ENCODE measurements at places on chromosomes 1 and 21.

GRCh38 chr1:105830571-105831146 is 1225.8 kb upstream of the PRMT6 start:
- DNase-seq, result no peak

DNA sequence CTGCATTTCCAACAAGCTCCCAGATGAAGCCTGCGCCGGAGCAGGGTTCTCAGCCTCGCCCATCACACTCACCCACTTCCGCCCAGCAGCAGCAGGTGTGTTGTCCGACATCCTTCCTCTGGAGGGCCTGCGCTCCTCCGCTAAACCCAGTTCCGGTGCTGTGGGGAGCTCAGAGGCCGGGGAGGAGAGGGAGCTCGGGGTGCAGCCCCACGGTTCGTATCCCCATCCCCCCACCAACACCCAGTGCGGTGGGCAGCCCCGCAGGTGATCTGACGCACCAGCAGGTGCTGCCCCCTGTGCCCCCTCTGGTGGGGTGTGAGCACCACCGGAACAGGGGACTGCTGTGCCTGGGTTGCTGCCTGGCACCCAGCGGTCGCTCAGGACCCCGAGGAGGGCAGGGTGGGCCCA is 3.4 kb upstream of the PEX10 start:
- DNase-seq, result no peak

DNA sequence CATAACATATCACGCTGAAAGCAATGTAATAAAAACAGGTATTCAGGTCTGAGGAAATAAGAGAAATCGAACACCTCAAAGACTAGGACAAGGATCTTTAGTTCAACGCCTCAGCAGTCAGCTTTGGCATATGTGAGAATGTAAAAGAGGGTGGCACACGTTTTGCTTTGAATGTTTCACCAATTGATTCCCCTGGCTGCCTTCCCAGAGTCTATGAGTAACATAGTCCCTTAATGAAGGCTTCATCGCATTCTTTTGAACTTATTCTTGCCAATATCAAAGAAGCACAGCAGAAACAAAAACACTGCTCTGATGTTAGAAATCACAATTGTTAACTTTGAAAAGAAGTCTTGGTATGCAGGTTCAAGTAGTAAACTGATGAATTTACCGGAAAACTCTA is 764.8 kb downstream of the ADGRL2 start:
- peak; percentile 85 for DNase-seq

GRCh38 chr1:94227624-94228023 is 9.8 kb downstream of the ARHGAP29 start:
- no peak for DNase-seq

- DNase-seq, result no peak
Measured at GRCh38 chr1:37666241-37666867, 26.0 kb upstream of the CDCA8 start.

DNA sequence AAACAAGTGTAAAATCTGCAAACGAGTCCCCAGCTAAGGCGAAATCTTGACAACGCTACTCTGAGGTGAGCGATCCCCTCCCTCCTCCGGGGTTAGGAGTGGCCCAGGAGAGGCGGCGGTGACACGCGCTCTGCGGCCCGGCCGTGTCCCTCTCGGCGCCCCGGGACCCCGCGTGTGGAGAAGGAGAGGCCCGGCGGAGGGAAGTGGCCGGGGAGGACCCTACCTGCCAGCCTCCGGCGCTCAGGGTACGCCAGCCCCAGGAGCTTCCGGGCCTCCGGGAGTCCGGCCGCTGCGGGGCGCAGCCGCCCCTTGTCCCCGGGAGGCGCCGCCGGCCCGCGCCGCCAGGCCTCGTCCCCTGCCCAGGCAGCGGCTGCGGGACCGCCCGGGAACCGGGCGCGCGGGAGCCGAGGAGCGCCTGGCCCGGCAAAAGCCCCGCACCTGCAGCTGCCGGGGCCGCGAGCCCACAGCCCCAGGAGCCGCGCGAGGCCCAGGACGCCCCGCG is 543 bp downstream of the ABCB10 start:
- peak; percentile 26 for DNase-seq

- DNase-seq, result peak; percentile 42
Measured at GRCh38 chr1:33634806-33635205, 162.4 kb downstream of the ZSCAN20 start.

GRCh38 chr1:202007805-202008489 is 2.4 kb upstream of the ELF3 start:
- DNase-seq, result no peak

GRCh38 chr1:4328402-4329071 is 325.9 kb upstream of the AJAP1 start:
- DNase-seq, result no peak

- DNase-seq, result no peak
Measured at GRCh38 chr1:212600071-212600915, 8.3 kb upstream of the ATF3 start.

GRCh38 chr1:192747943-192748342 is 60.9 kb upstream of the RGS2 start:
- peak; percentile 50 for DNase-seq

DNA sequence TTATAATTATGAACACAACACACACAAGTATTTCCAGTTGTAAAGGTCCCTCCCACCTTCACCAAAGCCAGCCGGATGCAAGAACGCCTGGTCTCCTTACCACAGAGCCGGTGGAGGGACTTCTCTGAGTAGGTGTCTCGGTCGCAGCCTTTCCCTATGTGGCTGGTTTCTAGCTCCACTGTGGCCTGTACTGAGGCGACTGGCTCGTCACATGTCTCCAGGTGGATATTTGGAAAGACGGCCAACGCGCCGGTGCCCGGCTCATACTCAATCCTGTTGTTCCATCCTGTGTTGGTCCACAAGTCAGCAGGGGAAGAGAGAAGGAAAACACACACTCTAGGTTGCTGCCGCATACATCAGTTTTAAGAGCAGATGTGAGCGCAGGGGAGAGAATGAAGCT is 74.4 kb downstream of the CLSTN1 start:
- DNase-seq, result no peak

- no peak for DNase-seq
Measured at GRCh38 chr21:41180752-41181151, 12.8 kb downstream of the BACE2 start.

DNA sequence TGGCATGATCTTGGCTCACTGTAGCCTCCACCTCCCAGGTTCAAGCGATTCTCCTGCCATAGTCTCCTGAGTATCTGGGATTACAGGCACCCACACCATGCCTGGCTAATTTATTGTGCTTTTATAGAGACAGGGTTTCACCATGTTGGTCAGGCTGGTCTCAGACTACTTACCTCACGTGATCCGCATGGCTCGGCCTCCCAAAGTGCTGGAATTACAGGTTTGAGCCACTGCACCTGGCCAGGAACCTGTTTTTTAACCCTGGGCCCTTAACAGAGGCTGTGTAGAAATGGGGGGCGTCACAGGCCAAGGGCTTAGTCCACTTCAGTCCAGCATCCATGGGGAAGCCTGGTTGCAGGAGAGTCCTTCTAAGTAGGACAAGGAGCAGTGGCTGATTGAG is 9.3 kb downstream of the FBLIM1 start:
- no peak for DNase-seq

- peak; percentile 51 for DNase-seq
Measured at GRCh38 chr1:88973520-88974137, 18.8 kb downstream of the KYAT3 start.

DNA sequence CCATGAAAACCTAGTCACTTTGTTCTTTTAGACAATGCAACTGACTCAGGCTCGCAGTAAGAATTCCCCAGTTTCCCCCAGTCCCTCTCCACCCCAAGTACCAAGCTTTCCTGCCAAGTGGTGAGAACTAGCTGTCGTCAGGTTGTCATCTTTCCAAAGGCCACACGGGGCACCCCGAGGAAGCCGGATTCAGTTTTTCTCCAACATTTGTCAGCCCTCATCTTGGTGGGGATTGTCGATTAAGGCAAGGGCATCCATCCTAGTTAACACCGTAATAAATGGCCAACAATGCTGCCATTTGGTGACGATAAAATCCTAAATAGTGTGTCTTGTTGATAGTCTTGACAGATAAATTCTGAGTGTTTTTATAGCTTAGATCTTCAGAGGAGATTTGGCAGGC is 55.9 kb upstream of the PROX1 start:
- DNase-seq, result no peak

- peak; percentile 13 for DNase-seq
Measured at GRCh38 chr1:152870831-152871730, 7.0 kb upstream of the SMCP start.

GRCh38 chr1:55631509-55631908 is 416.3 kb upstream of the USP24 start:
- peak; percentile 60 for DNase-seq

DNA sequence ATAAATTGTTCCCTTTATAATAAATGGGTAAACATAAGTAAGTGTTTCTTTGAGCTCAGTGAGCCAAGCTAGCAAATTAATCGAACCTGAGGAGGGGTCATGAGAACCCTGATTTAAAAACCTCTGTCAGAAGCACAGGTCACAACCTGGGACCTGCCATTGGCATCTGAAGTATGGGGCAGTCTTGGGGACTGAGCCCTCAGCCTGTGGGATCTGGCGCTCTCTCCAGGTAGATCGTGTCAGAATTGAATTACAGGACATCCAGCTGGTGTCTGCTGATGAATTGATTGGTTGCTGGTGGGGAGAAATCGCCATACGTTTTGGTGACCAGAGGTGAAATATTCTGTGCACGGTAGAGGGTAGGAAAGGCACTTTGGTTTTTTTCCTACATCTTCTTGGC is 17.5 kb downstream of the UCK2 start:
- DNase-seq, result no peak

- DNase-seq, result no peak
Measured at GRCh38 chr21:29125191-29125590, 5.3 kb upstream of the MAP3K7CL start.

DNA sequence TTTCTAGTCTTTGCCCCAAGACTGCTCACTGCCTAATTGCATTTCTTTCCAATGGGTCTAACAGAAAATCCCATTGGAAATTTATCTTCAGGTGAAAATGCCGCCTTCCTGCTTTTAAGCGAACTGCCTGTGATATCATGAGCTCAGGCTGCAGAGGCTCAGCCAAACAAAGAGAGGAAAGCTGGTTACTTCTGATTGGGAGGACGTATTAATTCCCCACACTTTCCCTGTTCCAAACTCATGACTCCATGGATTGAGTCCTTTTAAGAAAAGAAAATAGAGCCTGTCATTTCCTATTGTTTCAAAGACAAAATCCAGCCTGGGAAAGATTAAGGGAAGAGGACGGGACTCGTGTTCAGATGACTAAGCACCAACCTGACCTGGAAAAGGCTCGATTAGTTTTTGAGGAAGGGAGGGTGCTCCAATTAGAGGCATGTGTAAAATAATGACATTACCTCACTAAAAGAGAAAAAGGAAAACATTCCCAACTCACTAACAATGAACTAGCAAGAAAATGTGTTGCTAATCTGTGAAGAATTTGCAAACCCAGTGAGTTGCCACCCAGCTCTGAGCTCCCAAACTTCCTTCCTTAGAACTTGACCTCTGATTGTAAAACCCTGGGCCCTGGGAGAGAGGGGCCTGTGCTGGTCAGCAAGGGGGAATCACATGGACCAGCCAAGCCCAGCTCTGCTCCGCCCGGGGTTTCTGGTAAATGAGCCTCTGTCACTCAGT is 61.2 kb downstream of the TCP10L start:
- DNase-seq, result peak; percentile 72

GRCh38 chr1:152457561-152457960 is 43.5 kb upstream of the CRNN start:
- no peak for DNase-seq

GRCh38 chr1:18527921-18528320 is 47.2 kb downstream of the KLHDC7A start:
- DNase-seq, result no peak

DNA sequence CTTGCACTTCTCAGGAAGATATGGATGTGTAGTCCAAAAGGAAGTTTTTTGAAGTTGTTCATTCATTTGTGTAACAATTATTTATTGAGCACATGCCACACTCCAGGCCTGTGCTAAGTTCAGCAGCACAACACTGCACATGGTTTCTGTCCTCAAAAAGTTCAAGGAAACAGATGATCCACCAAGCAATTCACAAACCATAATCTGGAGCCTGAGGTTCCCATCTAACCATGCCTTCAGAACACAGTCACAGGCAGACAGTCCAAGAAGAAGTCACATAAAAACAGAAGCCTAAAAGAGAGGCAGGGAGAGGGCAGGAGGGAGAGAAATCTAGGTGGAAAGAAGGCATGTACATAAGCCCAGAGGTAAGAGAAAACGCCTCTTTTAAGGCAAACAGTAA is 1.9 kb downstream of the CD48 start:
- no peak for DNase-seq
